LoVo (cell line): ENCODE measurements at places on chromosomes 1 and 21.

DNA sequence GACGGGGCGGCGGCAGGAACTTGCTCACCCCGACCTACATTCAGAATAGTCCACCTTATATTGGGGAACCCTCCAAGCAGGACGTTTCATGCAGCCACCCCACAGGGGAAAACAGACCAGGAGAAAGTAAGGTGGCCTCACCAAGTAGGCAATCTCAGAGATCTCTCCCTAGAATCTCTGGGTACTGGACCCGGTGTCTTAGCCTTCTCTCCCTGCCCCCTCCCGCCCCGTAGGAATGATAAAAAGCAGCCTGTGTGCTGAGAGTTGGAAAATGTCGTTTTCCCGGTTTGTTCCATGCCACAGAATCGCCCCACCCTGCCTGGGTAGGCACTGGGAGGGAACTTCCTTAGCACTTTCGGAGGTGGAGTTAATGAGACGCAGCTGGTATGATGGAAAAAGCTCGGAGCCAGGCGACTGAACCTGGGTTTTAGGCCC is 789 bp upstream of the PTPN14 start:
- DNase-seq = peak; percentile 73

DNA sequence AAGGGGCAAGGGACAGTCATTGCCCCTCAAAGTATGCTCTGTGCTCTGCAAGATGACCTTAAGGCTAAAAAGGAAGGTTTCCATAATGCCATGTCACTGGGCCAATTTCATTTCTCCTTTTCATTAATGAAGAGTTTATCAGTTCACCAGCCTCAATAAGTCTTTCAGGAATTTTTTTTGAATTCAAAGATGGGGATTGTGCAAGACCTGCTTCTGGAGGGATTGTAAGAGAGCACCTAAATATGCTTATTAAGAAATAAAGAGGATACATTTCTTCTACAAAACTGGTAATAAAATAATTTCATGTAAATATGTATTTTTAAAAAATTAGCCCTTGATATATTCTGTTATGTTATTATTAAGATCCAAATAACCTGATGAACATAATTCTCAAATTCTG is 86.8 kb upstream of the RGS4 start:
- no peak for DNase-seq

- no peak for DNase-seq
Measured at GRCh38 chr1:116827607-116828105, 73.4 kb downstream of the CD2 start.

GRCh38 chr1:14946684-14947238 is 206.8 kb upstream of the TMEM51 start:
- DNase-seq = no peak

DNA sequence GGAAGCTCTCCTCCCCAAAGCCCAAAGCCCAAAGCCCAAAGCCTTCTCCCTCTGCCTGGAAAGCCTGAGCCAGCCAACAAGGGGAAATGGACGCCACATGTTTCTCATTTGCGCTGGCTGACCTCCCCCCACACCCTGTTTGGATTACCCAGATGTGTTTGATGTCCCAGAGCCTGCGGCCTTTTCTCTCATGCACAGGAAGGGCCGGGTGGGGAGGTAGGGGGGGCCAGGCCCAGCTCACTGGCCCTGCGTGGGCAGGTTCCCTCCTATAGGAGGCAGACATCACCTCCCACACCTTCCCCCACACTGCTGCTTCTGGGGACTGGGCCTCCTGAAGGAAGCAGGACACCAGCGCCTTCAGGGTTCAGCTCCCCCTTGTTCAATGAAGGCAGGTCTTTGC is 116.3 kb downstream of the NAV1 start:
- no peak for DNase-seq

GRCh38 chr21:32834916-32835235 is 63.3 kb upstream of the PAXBP1 start:
- DNase-seq = no peak

DNA sequence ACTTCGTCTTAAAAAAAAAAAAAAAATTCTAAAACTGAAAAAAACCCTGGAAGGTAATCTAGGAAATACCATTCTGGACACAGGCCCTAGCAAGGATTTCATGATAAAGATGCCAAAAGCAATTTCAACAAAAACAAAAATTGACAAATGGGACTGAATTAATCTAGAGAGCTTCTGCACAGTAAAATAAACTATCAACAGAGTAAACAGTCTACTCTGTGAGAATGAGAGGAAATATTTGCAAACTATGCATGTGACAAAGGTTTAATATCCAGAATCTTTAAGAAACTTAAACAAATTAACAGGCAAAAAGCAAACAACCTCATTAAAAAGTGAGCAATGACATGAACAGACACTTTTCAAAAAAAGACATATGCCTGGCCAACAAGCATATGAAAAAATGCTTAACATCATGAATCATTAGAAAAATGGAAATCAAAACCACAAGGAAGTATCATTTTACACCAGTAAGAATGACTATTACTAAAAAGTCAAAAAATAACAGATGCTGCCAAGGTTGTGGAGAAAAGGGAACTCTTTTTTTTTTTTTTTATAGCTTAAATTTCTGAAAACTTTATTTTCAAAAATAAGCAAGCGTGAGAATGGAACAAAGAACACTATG is 29.4 kb upstream of the RNPC3 start:
- DNase-seq = no peak

GRCh38 chr21:44962403-44962966 is 22.7 kb downstream of the SLX9 start:
- DNase-seq = no peak

GRCh38 chr1:8016210-8016894 is 9.8 kb downstream of the ERRFI1 start:
- no peak for DNase-seq

DNA sequence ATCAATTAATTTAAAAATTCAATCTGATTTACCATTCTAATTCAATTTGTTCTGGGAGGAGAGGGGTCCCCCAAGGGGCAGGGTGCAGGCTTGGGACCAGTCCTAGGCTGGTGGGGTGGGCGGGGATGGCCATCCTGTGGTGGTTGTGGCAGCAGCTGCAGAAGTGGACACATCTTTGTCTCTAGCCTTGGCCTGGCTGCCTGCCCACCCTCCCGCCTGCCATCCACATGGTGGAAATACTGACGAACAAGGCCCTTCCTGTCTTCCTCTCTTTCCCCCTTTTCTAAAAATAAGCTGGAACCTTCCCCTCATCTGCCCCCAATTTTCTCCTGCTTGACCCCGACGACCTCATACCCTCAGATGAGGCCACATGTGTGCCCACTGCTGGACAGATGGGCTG is 130.9 kb downstream of the FOXD2 start:
- no peak for DNase-seq

DNA sequence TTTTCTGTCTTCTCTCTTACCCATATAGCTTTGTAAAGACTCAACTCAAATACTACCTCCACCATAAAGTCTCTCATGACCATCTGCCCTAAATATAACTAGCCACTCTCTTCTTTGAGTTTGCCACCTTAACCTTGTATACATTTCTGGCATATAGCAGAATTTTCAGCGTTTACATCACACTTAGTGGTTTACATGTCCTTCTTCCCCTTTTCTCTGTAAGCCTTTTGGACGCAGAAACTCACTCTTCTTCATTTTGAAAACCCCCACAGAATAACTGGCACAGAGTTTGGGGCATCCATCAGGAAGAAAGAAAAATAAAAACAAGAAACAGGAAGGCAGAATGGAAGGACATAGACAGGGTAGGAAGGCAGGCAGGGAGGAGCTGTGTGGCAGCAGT is 131.8 kb upstream of the DUSP10 start:
- no peak for DNase-seq

GRCh38 chr1:150498342-150498741 is 9.6 kb upstream of the ECM1 start:
- DNase-seq = no peak

- no peak for DNase-seq
Measured at GRCh38 chr1:118945489-118945888, 42.7 kb downstream of the TBX15 start.

DNA sequence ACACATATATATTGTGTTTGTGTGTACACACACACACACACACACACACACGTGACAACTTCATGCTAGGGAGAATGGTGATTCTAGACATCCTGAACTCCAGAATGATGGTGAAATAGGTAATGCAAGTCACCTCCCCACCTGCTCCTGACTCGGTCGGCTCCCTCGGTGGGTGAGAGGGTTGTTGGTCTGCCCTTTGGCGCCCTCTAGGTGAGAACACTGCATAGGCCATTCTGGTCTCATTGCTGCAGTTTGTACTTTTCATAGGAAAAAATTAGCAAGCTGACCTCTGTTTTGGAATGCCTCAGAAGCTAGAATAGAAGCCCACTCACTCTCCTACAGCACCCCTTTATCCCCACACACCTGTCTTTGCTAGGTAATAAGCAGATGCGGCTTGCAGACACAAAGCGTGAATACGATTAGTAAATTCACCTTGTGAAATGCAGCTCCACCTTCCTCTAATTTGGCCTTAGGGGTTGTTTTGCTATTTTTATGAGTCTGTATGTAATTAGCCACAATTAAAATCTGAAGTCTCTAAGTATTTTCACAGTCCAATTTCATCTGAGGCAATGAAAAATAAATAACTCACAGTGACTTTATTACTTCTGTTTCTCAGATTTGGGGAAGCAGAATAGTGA is 130.0 kb upstream of the KCNJ15 start:
- DNase-seq = peak; percentile 61

DNA sequence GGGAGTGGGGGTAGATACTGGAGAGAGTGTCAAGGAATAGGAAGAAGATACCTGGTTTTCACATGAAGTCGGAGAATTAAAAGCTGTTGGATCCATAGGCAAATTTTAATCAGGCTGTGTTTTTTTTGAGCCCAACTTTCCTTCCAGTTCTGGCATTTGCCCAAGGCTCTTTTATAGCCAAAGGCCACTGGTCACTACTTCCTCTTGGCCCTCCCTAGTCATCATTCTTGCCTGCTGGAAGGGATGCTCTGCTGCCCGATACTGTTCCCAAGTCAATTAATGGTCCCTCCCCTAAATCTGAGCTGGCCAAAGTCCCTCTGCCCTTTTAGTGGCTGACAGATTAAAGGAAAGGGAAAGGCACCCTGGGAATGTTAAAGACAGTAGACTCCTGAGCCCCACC is 102.8 kb upstream of the ZNF648 start:
- DNase-seq = no peak

DNA sequence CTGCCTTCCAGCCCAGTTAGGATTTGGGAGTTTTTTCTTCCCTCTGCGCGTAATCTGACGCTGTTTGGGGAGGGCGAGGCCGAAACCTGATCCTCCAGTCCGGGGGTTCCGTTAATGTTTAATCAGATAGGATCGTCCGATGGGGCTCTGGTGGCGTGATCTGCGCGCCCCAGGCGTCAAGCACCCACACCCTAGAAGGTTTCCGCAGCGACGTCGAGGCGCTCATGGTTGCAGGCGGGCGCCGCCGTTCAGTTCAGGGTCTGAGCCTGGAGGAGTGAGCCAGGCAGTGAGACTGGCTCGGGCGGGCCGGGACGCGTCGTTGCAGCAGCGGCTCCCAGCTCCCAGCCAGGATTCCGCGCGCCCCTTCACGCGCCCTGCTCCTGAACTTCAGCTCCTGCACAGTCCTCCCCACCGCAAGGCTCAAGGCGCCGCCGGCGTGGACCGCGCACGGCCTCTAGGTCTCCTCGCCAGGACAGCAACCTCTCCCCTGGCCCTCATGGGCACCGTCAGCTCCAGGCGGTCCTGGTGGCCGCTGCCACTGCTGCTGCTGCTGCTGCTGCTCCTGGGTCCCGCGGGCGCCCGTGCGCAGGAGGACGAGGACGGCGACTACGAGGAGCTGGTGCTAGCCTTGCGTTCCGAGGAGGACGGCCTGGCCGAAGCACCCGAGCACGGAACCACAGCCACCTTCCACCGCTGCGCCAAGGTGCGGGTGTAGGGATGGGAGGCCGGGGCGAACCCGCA is at the start of gene PCSK9:
PCSK9 (plus strand) TSS at position 207 of the 741 bp plus-strand sequence; CDS start at position 497, 290 bp downstream.
- DNase-seq = peak; percentile 79

DNA sequence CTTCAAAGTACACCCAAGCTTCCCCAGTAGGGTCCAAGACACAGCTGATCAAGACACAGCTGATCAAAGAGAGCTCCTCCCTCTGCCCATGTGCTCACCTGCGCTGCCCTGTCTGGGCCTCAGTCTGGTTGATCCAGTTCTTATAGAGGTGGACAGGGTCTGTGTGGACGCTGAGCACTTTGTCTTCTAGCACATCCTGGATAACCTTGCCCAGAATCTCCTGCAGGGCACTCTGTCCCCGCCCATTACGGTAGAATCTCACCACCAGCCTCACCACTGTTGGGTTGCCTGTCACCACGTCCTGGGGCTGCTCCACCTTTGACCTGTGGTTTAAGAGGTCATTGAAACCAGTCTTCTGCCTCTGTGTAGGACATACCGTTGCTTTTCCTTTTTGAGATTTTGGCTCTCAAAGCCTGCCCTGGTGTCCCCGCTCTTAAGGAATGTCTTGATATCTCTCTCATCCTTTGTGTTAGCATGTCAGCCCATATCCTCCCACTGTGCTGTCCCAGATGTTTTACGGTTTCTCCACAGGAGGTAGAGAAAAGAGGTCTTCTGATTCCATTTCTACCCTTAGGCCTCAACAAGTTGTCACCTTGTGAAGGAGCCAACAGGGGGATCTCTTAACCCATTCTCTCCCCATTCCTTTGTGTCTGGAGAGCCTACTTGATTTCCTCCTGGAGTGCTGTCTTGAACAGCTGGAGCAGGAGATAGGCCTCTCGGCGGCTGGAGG is 33.5 kb downstream of the IQGAP3 start:
- no peak for DNase-seq

GRCh38 chr1:16900751-16901150 is 5.0 kb downstream of the RNU1-2 start:
- no peak for DNase-seq

DNA sequence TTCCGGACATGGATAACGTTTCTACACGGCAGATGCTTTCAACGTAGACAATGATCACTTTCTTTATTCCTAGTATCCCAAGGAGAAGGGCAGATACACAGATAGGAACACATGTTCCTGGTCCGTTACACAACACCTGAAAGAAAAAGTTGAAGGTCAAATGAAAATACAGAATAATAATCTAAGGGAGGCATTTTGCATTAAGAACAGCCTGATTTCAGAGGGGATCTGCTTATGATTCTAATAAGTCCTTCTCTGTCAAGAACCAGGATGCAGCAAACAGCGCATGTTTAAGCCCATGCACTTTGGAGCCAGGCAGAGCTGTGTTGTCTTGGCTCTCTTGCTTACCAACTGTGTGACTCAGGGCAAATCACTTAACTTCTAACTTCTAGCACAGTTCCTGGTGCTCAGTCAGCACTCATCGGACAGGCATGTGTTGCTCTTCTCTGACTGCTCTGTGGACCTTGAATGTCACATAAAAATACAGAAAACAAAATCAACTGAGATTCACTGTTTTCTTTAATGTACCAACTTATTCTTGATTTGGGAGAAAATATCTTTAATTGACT is 56.3 kb upstream of the CNN3 start:
- DNase-seq = no peak

DNA sequence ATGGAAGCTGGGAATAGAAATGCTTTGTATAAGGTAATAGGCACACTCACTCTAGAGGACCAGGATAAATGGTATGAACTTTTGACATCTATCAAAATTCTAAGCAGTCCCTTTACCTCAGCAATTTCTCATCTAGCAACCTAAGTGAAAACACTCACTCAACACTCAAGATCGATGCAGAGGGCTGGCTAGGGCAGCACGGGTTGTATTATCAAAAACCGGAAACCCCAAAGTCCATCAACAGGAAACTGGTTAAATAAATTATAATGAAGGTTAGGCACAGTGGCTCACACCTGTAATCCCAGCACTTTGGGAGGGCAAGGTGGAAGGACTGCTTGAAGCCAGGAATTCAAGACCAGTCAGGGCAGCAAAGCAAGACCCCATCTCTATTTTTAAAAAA is 9.4 kb downstream of the USP48 start:
- no peak for DNase-seq

- no peak for DNase-seq
Measured at GRCh38 chr1:25222606-25223005, 9.7 kb downstream of the SYF2 start.
